ENCODE measurements at places on chromosomes 3 and 15. TPM values are rescaled to one million over a fixed set of nuclear protein-coding genes. Genes with fewer than 3 reads are reported as not detected.

SLC7A14 gene
- total RNA-seq, result 0.09 TPM

GRCh38 chr3:59660376-59660775 is 610.6 kb upstream of the CFAP20DC start:
- DNase-seq, result no peak

SELENOK gene
- 39.2 TPM for total RNA-seq

MST1R gene
- 2.6 TPM for total RNA-seq

DNA sequence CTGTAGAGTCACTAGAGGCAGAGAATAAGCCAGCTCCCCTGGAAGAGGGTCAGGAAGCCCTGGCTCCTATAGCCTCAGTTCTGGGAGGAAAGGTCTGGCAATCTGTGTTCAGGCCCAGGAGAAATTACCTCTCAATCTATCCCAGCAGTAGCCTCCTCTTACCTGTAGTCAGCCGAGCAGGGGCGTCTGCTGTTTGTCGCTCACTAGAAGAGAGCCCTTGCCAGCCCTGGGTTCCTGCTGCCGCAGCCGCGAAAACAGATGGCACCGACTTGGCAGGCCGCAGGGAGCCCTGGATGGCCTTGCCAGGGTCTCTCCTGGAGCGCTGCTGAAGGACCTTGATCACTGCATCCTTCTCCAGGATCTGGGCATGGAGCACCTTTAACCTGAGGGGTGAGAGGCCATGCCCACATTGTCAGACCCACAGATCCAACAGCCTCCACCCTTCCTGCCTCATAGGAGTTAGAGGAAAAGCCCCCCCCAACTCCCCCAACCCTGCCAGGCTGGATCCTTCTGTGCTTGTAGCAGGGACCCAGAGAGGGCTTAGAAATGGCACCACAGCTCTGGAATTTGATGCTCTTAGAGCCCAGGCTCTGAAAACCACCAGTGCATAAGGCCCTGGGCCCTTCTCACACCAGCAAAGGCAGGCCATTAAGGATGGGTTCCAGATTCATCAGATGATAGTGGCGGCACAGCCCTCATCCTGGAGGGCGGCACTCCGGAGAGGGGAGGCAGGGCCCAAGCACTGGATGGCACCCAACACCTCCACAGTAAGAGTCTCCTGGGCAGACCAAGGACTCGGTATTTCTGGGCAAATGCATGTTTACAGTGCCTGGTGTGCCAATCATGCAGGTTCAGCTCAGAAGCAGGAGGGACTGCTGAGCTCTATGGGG is 14.9 kb downstream of the AMOTL2 start:
- DNase-seq, result no peak

- DNase-seq, result peak; percentile 65
These were observed 781 bp upstream of the CYP1A1 start for GRCh38 chr15:74725845-74726773.

- DNase-seq, result no peak
These were observed 9.5 kb upstream of the ROPN1B start for GRCh38 chr3:125959317-125960065.

TP63 gene
- not detected for total RNA-seq

GRCh38 chr3:20141851-20142250 is 44.2 kb downstream of the SGO1 start:
- DNase-seq, result peak; percentile 5

MYRIP gene
- total RNA-seq, result 0.48 TPM

GRCh38 chr3:106577241-106577640 is 708.4 kb upstream of the CBLB start:
- DNase-seq, result no peak

C3orf52 gene
- 22.5 TPM for total RNA-seq

- DNase-seq, result peak; percentile 91
These were observed 31.5 kb upstream of the AP4E1 start for GRCh38 chr15:50876989-50877360.

- peak; percentile 44 for DNase-seq
These were observed 49.7 kb downstream of the SEMA5B start for GRCh38 chr3:122977746-122978466.

DNA sequence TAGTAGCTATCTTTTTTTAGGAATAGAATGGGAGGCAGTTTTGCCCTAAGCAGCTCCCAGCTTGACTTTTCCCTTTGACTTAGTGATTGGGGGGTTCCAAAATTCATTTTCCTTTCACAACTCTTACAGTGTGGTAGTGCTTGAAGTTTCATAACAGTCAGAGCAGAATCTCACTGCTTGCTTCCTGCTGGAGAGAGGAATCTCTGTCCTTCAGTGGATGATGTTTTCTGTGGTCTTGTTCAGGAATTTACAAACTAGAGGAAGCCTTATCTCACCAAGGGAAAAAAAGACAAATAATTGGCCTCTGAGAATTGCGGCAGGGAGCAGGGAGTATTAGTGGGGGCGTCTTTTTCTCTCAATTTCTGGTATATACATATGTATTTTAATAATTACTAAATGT is 326.6 kb upstream of the C2CD4B start:
- DNase-seq, result no peak

ABHD17C gene
- total RNA-seq, result 23.5 TPM

GRCh38 chr15:83295417-83295816 is 11.0 kb upstream of the BNC1 start:
- DNase-seq, result no peak

DNA sequence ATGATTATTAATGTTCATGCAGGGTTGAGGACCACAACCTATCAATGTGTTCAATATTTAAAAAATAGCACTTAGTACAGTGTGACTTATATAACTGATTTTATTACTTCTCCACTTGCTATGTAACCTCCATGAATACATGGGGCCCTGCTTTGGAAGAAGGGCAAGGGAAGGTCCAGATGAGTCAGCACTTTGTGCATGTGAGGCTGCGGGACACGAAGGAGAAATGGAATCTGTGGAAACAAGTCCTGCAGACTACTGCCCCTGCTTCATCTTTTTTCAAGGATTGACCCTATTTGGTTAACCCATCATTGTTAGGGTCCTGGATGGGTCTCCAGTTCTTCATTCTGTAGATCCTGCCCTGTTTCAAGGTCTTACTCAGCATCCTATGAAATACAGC is 1.6 kb downstream of the NXPE3 start:
- no peak for DNase-seq
